ENCODE measurements at places on chromosomes 7 and 10. TPM values are rescaled to one million over a fixed set of nuclear protein-coding genes. Genes with fewer than 3 reads are reported as not detected.

The SLC18A3 gene
- not detected for total RNA-seq

- no peak overlapping the region for H3K4me3 ChIP-seq
- no peaks in the 10 kb centered on the region for H3K4me1 ChIP-seq
- no peak for DNase-seq
- H3K27me3 ChIP-seq = no peaks in the 10 kb centered on the region
- H3K27ac ChIP-seq = no peak overlapping the region
- H3K36me3 ChIP-seq = peaks cover 47% of the 10 kb centered on the region
These were observed 85.4 kb downstream of the SIRT1 start for GRCh38 chr10:67969875-67970274.

GRCh38 chr7:33671531-33672262, 233.6 kb upstream of the BMPER start:
- no peak overlapping the region for H3K4me3 ChIP-seq
- no peak for DNase-seq
- no peaks in the 10 kb centered on the region for H3K4me1 ChIP-seq

DNA sequence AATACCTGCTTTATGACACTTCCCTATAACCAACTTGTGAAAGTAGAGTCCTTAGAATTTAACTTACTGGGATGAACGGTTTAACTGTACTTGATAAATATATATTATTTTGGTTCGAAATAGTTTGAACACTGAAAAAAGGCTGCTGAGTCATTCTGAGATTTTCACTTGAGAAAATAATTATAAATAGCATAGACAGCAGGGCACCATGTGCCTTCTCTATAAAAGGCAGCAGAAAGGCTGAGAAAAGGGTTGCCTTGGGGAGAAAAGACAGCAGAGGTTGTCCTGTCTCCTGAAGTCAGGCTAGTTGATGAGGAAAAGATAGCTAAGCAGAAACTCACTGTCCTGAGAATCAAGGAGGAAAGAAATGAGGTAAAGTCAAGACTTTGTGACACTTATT, 92.4 kb downstream of the CTTNBP2 start:
- H3K36me3 ChIP-seq = no peaks in the 10 kb centered on the region
- no peak overlapping the region for H3K4me3 ChIP-seq
- DNase-seq = no peak
- no peaks in the 10 kb centered on the region for H3K4me1 ChIP-seq
- no peak overlapping the region for H3K27ac ChIP-seq

DNA sequence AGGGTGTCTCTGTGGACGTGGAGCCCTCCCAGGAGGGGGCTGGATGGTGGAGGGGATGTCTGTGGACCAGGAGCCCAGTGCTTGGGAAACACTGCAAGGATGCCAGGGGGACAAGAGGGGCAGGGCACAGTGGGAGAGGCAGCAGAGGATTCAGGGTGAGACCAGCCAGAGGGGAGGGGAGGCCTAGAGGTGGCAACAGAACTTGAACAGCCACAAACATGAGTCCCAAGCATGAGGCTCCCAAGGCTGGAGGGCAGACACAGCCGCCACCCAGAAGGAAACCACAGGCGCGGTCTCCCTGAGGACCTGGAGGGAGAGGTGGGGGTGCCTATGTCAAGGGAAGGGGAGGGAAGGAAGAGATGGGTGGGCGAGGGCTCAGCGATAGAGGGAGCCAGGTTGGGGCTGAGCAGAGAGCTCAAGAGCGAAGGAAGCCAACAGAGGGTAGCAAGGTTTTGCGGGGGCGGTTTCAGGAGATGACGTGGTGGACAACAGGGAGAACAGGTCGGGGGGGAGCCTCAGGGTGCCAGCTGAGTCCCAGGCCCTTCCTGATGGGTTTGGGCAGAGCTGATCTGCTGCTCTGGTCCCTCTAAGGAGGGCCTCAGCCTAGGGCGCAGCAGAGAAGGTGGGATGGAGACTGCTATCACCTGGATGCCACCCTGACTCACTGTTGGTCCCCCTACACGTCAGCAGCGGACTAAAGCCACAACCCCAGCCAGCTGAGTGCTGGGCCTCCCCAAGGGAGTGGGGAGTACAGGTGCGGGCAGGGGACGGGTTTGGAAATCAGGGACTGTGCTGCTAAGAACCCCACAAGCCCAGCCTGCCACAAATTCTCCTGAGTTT, 6.7 kb upstream of the PILRA start:
- H3K27ac ChIP-seq = no peak overlapping the region
- peak; percentile 34 for DNase-seq
- H3K4me3 ChIP-seq = no peak overlapping the region
- H3K36me3 ChIP-seq = peaks cover 57% of the 10 kb centered on the region
- H3K4me1 ChIP-seq = no peaks in the 10 kb centered on the region
- H3K27me3 ChIP-seq = no peaks in the 10 kb centered on the region

DNA sequence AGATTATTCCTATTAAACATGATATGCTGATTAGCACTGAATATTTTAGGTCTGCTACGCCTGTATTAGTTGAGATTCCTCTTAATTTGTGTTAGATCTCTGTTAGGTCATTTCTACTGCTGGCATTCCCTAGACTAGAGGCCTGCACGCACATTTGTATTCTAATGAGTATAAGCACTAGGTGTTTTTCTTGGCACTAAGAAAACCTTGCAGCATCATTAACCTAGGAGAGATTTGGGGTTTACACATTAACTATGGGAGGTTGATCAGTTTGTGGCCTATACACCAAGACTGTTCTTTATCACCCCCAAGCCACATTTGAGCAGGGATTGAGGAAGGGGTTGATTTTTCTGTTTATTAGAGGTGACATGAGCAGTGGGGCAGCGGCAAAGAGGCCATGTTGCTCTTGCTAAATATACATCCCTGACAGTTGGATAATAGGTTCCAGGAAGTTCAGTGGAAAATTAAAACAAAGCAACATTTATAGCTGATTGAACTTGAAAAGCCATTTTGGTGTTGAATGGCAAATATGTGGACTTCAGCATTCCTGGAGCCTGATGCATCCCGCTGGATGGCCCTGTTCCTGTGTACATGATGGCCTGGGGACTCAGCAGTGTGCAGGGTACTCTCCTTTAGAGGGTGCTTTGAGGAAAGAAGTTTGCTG, 65.2 kb downstream of the GBF1 start:
- H3K36me3 ChIP-seq = no peaks in the 10 kb centered on the region
- DNase-seq = no peak
- H3K4me1 ChIP-seq = peaks cover 73% of the 10 kb centered on the region
- H3K27ac ChIP-seq = peak overlapping the region; percentile 32

DNA sequence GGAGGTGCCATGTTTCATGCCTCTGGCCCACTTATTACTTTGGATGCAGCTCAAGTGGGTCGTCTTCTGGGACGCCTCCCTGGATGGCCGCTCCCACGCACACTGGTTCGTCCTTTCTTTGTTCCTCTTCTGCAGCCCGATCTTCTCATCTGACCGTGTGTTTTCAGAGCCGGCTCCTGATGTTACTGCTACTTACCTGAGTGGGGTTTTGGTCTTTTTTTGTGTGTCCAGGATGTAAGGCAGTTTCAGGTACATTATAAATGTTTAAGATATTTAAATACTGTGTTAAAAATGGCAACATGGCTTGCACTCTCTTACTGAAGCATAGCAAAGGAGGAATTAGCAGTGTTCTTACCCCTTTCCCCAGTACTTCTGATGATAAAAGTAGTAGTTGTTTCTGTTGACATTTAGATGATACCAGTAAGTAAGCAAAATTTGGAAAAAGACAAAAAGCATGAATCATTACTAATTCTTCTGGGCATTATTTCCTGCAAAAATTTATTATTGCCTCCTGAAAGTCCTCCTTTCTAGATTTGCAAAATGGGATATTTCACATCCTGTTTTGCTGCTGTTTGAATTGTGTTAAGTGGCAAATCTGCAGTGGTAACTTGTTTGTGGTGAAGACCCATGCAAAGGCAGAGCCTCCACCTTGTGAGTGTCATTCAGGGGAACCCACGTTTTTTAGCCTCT, 59.4 kb downstream of the SHH start:
- peaks cover 56% of the 10 kb centered on the region for H3K4me1 ChIP-seq
- H3K27me3 ChIP-seq = no peaks in the 10 kb centered on the region
- H3K27ac ChIP-seq = no peak overlapping the region

GRCh38 chr10:104277785-104278184, 8.8 kb downstream of the GSTO2 start:
- H3K36me3 ChIP-seq = no peaks in the 10 kb centered on the region
- no peaks in the 10 kb centered on the region for H3K4me1 ChIP-seq
- DNase-seq = no peak

DNA sequence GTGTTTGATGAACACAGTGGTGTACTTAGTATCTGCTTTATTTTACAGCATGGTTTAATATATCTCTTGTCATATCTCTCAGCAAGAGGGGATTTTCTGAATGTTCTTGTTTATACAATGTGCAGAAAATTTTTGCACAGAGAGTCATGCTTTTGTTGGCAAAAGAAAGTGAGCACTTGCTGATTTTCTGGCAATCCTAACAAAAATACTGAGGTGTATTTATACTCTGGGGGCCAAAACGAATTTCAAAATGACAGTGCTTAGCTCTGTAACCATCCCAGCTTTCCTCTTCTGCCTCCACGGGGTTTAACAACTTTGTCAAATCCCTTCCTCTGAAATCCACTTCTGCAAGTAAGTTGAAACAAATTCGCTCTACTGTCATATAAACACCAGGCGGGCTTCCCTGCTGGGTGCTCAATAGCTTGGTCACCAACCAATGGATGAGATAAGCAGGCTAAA, 169.2 kb downstream of the NOC3L start:
- H3K4me1 ChIP-seq = no peaks in the 10 kb centered on the region
- no peak for DNase-seq
- no peak overlapping the region for H3K4me3 ChIP-seq
- H3K27ac ChIP-seq = no peak overlapping the region
- H3K27me3 ChIP-seq = no peaks in the 10 kb centered on the region
- H3K36me3 ChIP-seq = no peaks in the 10 kb centered on the region

DNA sequence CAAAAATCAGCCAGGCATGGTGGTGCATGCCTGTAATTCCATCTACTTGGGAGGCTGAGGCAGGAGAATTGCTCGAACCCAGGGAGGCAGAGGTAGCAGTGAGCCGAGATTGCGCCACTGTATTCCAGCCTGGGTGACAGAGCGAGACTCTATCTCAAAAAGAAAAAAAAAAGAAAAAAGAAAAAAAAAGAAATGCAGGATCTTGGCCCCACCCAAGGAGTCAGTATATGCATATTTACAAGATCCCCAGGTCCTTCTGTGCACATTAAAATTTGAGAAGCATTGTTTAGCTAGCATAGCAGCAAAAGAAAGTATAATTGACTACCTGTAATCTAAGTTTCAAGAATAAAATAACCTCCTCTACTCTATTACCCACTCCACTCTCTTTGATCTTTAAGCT, 15.8 kb downstream of the PIK3AP1 start:
- H3K4me1 ChIP-seq = no peaks in the 10 kb centered on the region
- no peaks in the 10 kb centered on the region for H3K27me3 ChIP-seq
- H3K36me3 ChIP-seq = no peaks in the 10 kb centered on the region
- no peak overlapping the region for H3K4me3 ChIP-seq
- H3K27ac ChIP-seq = no peak overlapping the region

- no peak overlapping the region for H3K4me3 ChIP-seq
- peaks cover 3% of the 10 kb centered on the region for H3K27me3 ChIP-seq
- no peak overlapping the region for H3K27ac ChIP-seq
- H3K4me1 ChIP-seq = no peaks in the 10 kb centered on the region
These were observed 32.2 kb upstream of the EXOC6 start for GRCh38 chr10:92816091-92816531.

Data from psoas muscle (tissue), 8 donors.